Activated CD4-positive, alpha-beta T cell treated with anti-CD3 and anti-CD28 coated beads, Interleukin-2, amount 10 ng/mL, durations not matched to agents 7 days and 5 days (primary cell): ENCODE measurements at places on chromosomes 2 and 18. TPM values are rescaled to one million over a fixed set of nuclear protein-coding genes. Genes with fewer than 3 reads are reported as not detected.

GRCh38 chr2:208415897-208416296, 9.3 kb downstream of the PTH2R start:
- DNase-seq, result no peak

- no peak for DNase-seq
Observed at GRCh38 chr2:240153418-240153817, 13.0 kb upstream of the OTOS start.

GRCh38 chr18:78180741-78181140, 798.9 kb upstream of the SALL3 start:
- DNase-seq, result no peak

- no peak for DNase-seq
Observed at GRCh38 chr2:12170121-12170520, 423.7 kb downstream of the LPIN1 start.

- DNase-seq, result no peak
Observed at GRCh38 chr18:48321536-48321935, 87.6 kb downstream of the ZBTB7C start.

- no peak for DNase-seq
Observed at GRCh38 chr2:205073433-205074020, 528.3 kb downstream of the PARD3B start.

GRCh38 chr2:65396348-65397026, 35.9 kb downstream of the SPRED2 start:
- no peak for DNase-seq

DNA sequence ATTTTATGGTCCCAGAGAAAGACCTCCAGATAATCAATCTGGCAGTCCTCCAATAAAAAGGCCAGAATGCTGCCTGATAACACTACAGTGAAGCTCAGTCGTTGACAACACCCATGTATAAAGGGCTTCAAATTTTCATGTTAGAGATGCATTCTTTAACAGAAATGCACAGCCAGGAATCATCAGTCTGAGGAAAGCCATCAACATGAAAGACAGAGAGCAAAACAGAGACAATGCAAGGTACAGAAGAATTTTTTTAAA, 13.8 kb downstream of the BABAM2 start:
- no peak for DNase-seq

- DNase-seq, result no peak
Observed at GRCh38 chr2:238996331-238997136, 148.6 kb downstream of the TWIST2 start.

- peak; percentile 15 for DNase-seq
Observed at GRCh38 chr18:8609659-8610458, 622 bp downstream of the RAB12 start.

DNA sequence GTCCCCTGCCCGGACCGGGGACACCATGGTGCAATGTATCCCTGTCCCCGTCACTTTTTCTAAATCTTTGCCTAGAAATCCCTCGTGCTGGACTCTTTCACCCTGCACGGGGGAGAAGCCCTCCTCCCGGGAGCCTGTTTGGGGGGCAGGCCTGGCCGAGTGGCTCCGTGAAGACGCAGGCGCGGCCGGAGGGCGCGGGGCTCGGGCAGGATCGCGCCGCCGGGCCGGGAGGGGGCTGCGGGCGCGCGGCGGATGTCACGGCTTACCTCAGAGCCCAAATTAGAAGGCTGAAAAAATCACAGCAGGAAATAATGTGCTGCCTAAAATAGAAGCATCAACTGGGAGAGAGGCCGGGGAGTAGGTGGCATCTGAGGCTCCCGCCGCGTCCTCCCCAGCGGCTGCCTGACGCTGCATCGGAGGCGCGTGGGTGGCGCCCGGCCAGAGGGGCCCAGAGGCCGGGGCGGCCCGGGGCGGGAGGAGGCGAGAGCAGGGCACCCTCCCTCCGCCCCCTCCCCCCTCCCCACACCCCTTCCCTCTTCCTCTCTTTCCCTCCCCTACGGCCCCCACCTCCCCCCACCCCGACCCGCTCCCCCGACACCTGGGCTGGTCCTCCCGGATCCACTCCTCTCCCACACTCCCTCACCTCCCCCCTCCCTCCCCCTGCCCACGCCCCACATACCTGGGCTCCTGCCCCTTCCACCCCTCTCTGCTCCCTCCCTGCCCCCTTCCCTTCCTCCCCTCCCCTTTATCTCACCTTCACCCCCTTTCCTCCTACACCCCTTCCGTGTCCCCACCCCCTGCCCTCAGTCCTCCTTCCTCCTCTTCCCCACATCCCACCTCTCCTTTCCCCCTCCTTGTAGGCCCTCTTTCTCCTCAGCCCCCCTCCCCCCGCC, 51.9 kb downstream of the SLC4A1AP start:
- peak; percentile 34 for DNase-seq

DNA sequence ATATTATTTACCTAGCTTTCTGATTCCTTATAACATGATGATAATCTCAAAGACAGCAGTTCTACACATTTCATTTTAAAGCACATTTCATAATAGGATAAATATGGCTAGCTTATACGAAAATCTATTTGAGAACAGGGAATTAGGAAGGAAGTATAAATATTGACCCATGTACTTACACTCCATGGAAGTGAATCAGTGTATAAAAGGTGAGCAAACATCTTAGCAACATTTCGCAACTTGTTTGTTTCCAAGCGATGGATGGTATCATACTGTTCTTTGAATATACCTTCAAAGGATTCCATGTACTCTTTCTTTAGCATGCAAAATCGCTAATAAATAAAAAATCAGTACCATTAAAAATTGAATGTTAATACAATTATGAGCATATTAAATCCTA, 53.1 kb downstream of the CWC22 start:
- no peak for DNase-seq

DNA sequence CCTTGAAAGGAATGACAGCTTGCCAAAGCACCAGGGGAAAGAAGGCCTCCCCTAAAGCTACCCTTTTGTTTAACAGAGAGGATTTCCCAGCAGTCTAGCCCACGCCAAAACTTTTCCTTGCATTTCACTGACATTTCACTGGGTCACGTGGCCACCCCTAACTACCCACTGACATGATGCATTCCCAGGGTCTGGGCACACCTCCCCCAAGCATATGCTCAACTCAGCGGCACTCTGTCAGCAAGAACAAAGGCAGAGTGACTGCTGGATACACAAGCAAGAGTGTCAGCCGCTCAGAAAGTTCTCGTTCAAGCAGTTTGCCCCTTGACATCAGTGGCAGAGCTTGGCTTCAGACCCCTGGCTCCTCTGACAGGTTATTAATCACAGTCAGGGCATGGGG, 34.2 kb upstream of the MARCO start:
- no peak for DNase-seq

DNA sequence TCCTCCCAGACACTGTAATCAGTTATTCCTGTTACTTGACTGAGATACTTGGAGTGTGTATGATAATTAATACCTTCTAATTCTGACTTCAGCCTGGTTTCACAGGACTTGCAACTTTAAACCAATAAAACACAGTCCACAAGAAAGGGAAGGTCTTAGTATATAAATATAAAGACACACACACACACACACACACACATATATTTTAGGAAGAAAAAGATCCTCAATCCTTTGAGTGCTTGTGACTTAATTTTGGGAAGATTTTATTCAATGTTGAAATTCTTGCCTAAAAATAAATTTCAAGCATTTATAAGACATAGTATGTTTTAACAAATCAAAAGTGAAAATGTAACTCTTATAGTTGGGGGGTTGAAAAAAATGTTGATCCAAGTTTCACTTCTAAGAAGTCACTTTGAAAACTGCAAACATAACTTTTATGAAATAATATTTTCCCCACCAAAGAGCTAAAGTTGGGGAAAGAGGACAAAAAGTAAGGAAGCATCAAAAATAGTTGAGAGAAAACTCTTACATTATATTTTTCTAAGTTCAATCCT, 824 bp upstream of the VPS54 start:
- no peak for DNase-seq

TMEFF2 gene
- not detected for total RNA-seq

GALR1 gene
- total RNA-seq, result not detected

UGT1A3 gene
- not detected for total RNA-seq

CDK5R2 gene
- total RNA-seq, result not detected

FSIP2 gene
- total RNA-seq, result 0.17 TPM

MAT2A gene
- 263 TPM for total RNA-seq
